Muscle of leg (tissue), 16 donors: ENCODE measurements at places on chromosomes 2 and 18. TPM values are rescaled to one million over a fixed set of nuclear protein-coding genes. Genes with fewer than 3 reads are reported as not detected.

CCDC148 gene
- total RNA-seq = 1.2 TPM

GRCh38 chr18:33755931-33756560 is 178.0 kb downstream of the ASXL3 start:
- DNase-seq = peak; percentile 51
- no peak overlapping the region for H3K4me3 ChIP-seq
- no peak overlapping the region for H3K27ac ChIP-seq
- H3K4me1 ChIP-seq = no peaks in the 10 kb centered on the region

DNA sequence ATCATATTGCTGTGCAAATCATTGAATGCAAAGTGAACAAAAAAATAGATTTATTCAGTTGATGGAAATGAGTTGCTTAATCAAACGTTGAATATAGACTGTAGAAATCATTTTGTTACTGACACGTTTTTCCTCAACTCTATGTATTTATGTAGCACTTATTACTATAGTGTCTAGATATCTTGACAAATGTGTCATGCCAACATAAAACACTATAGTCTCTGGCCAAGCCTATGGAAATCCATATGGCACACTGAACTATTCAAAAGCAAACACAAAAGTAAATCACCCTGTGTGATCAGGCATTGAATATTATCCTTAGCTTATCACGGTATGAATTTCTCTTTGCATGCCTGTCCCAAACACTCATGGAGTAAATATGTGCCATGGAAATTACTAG is 131.3 kb downstream of the ZNF804A start:
- H3K4me3 ChIP-seq = no peak overlapping the region
- no peaks in the 10 kb centered on the region for H3K27me3 ChIP-seq
- H3K36me3 ChIP-seq = no peaks in the 10 kb centered on the region
- no peaks in the 10 kb centered on the region for H3K4me1 ChIP-seq
- no peak for DNase-seq
- no peak overlapping the region for H3K27ac ChIP-seq

GRCh38 chr18:72700961-72701710 is 157.0 kb upstream of the CBLN2 start:
- H3K27me3 ChIP-seq = no peaks in the 10 kb centered on the region
- no peak overlapping the region for H3K4me3 ChIP-seq
- H3K4me1 ChIP-seq = peaks cover 4% of the 10 kb centered on the region
- peak; percentile 22 for DNase-seq
- H3K36me3 ChIP-seq = no peaks in the 10 kb centered on the region
- H3K27ac ChIP-seq = peak overlapping the region; percentile 35

- no peak overlapping the region for H3K27ac ChIP-seq
- peaks cover 58% of the 10 kb centered on the region for H3K27me3 ChIP-seq
- H3K36me3 ChIP-seq = no peaks in the 10 kb centered on the region
- DNase-seq = peak; percentile 60
- H3K4me1 ChIP-seq = peaks cover 32% of the 10 kb centered on the region
These were observed 141.8 kb downstream of the MEIS1 start for GRCh38 chr2:66576561-66577320.

DNA sequence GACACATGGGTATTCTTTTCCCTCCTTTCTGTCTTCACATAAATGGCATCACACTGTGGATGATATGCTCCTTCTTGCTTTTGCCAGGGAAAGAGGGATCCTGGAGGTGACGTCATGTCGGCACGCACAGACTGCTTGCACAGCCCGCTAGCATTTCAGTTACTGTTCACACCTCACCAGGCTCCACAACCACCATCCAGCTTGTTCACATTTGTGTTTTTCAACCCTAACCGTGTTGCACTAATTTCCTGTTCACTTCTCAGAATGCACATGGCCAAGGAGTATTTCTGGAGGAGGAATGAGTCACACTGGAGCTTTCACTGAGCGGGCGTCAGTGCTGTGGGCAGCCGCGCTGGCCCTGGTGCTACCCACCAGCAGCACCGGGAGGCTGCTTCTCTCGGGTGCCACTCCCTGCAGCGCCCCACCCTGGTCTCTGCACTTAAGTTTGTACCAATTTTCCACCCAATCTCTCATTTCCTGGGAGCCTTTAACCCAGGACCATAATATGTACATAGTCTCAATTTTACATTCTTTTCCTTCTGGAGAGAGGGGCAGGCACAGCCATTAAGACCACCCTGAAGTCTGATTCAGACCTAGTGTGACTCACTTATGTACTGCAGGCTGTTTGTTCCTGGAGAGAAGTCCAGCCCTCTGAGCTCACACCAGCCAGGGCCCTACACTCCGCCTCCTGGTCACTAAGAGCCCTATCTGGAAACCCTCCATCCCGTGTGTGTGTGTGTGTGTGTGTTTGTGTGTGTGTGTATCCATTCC is 65.1 kb downstream of the MBP start:
- no peak overlapping the region for H3K4me3 ChIP-seq
- H3K4me1 ChIP-seq = peaks cover 31% of the 10 kb centered on the region
- peak overlapping the region; percentile 77 for H3K27ac ChIP-seq
- no peaks in the 10 kb centered on the region for H3K27me3 ChIP-seq
- DNase-seq = peak; percentile 74

GRCh38 chr18:44791520-44791919 is 110.8 kb downstream of the SETBP1 start:
- H3K36me3 ChIP-seq = no peaks in the 10 kb centered on the region
- no peaks in the 10 kb centered on the region for H3K27me3 ChIP-seq
- H3K27ac ChIP-seq = peak overlapping the region; percentile 79
- no peak overlapping the region for H3K4me3 ChIP-seq
- H3K4me1 ChIP-seq = peaks cover 49% of the 10 kb centered on the region

DNA sequence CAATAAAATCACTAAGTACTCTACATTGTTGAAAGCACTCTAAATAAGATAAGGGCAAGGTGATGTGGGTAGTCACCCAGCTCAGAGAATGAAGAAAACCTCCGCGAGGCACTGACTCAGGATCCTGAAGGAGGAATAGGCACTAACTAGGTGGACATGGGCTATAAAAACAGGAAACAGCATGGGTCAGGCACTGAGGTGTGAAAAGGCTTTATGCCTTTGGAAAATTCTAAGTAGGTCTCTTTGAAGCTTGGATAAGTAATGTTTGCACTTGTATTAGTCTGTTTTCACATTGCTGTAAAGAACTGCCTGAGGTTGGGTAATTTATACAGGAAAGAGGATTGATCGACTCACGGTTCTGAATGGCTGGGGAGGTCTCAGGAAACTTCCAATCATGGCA is 161.6 kb downstream of the EPHA4 start:
- no peaks in the 10 kb centered on the region for H3K4me1 ChIP-seq
- DNase-seq = no peak
- H3K4me3 ChIP-seq = no peak overlapping the region
- no peaks in the 10 kb centered on the region for H3K36me3 ChIP-seq
- H3K27me3 ChIP-seq = no peaks in the 10 kb centered on the region
- H3K27ac ChIP-seq = no peak overlapping the region

- peaks cover 18% of the 10 kb centered on the region for H3K4me1 ChIP-seq
- no peak overlapping the region for H3K4me3 ChIP-seq
- H3K27me3 ChIP-seq = no peaks in the 10 kb centered on the region
These were observed 47.8 kb downstream of the PHLPP1 start for GRCh38 chr18:62763101-62763521.

DNA sequence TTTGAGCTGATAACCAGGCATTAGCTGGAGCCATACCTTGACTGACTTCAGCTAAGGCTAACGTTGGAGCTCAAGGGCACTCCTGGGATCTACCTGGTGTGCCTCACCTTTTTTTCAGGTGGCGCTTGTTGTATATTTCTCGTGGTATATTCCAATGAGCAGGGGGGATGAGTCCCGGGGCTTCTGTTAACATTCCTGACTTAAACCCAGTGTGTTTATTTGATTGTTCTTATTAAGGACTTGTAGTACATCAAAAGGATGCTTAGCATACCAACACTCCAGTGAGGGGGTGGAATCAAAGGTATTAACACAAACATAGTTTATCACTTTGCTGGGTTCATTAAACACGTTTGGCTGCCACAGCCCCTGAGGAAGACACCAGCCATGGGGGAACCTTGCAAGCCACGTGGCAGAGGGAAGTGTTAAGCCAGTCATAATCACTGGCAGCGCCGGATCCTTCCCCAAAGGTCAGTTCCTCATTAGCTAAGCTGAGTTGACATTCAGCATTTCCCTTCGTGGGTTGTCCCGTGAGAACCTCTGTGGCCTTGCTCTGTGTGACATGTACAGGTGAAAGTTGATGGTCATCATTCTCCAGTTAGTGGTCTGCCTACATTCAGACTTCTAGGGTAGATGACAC is 119.5 kb upstream of the MCFD2 start:
- peak overlapping the region; percentile 92 for H3K27ac ChIP-seq
- no peaks in the 10 kb centered on the region for H3K27me3 ChIP-seq
- H3K4me1 ChIP-seq = peaks cover 80% of the 10 kb centered on the region

DNA sequence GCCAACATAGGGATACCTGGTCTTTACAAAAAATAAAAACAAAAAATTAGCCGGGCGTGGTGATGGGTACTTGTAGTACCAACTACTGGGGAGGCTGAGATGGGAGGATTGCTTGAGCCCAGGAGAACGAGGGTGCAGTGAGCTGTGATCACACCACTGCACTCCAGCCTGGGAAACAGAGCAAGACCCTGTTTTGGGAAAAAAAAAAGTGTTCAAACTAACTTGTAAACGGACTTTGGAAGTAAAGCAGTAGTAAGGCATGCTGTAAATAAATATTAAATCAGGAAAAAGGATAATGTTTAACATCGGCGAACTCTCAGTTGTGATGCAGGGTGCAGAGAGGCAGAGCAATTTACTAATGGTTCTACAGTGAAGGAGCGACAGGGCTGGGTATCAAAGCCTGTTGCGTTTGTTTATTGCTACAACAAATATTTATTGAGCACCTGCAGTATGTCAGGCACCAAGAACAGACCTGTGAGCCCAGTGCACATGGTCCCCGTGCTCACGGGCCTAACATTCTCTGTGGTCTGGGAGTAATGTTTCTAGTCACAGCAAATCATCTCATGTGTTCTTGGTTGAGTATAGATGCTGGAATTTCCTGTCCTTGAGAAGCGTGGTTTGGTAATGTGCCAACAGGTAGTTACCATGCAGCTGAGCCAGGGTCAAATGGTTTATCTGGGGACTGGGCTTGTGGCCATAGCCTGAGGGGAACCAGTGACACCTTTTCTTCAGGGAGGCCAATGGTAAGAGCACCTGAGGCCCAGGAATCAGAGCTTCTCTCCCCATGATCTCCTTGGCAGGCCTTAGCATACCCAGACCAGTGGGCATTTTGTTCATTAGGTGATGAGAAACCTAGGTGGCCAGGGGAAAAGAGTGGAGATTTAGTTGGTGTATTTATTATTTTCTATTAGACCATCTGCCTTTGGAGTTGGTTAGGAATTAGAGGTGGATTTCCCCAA is 27.9 kb upstream of the GREB1 start:
- H3K27ac ChIP-seq = peak overlapping the region; percentile 48
- no peak overlapping the region for H3K4me3 ChIP-seq
- no peak for DNase-seq
- H3K27me3 ChIP-seq = no peaks in the 10 kb centered on the region
- no peaks in the 10 kb centered on the region for H3K36me3 ChIP-seq

GRCh38 chr2:101981504-101981903 is 10.3 kb upstream of the IL1R2 start:
- no peak overlapping the region for H3K4me3 ChIP-seq
- H3K27ac ChIP-seq = no peak overlapping the region
- H3K4me1 ChIP-seq = peaks cover 3% of the 10 kb centered on the region
- no peaks in the 10 kb centered on the region for H3K27me3 ChIP-seq

IL37 gene
- not detected for total RNA-seq

DNA sequence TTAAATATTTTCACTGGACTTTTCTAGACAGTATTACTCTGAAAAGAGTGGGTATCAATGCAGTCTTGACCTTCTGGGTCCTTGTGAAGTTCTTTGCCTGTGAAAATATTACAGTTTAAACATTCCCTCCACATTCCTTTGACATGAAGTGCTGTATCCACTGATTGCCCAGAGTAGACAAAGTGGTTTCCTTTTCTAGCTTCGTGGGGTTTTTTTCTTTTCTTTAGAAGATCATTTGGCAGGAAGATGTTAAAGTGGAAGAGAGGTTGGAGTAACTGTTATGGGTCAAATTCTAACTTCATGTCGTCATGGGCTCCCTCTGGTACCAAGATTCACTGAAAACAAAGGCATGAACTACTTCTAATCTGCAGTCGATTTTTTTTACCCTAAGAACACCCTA is 496.9 kb downstream of the EPHA4 start:
- H3K4me1 ChIP-seq = no peaks in the 10 kb centered on the region
- H3K27ac ChIP-seq = no peak overlapping the region
- H3K4me3 ChIP-seq = no peak overlapping the region
- no peaks in the 10 kb centered on the region for H3K27me3 ChIP-seq

DNA sequence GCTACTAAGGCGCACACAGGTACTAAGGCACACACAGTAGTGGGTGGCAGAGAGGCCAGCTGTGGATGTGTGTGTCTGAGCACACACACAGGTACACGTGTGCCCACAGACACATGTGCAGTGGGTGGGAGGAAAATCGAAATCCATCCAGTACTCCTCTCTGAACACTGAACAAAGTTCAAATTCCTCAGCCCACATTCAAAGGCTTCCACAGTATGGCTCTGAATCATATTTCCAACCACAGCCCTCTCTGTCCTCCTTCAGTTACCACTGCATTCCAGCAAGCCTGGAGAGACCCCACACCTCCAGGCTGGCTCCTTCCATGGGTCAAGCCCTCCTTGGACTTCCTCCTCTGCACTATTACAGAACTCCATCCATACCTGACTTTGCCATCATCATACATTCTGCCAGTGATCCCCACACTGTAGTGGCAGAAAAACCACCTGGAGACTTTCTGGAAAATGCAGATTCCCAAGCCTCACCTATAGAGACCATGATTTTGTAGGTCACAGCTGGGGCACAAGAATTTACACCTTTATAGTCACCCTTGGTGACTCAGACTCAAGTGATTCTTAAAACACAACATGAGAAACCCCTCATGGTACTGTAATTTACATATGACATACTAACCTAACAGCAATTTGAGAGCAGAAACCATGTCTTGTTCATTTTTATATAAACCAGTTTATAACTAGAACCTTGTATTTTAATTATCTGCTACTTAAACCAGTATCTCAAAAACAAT is 31.4 kb downstream of the EPG5 start:
- H3K4me3 ChIP-seq = no peak overlapping the region
- no peak overlapping the region for H3K27ac ChIP-seq
- H3K4me1 ChIP-seq = no peaks in the 10 kb centered on the region
- H3K27me3 ChIP-seq = no peaks in the 10 kb centered on the region
- DNase-seq = no peak

LRRC30 gene
- 6.5 TPM for total RNA-seq

- H3K4me1 ChIP-seq = peaks cover 18% of the 10 kb centered on the region
- H3K4me3 ChIP-seq = no peak overlapping the region
- no peaks in the 10 kb centered on the region for H3K27me3 ChIP-seq
- H3K27ac ChIP-seq = no peak overlapping the region
- no peak for DNase-seq
- H3K36me3 ChIP-seq = no peaks in the 10 kb centered on the region
These were observed 193.7 kb upstream of the ID2 start for GRCh38 chr2:8488001-8488738.
